ENCODE measurements at places on chromosomes 5 and 9. TPM values are rescaled to one million over a fixed set of nuclear protein-coding genes. Genes with fewer than 3 reads are reported as not detected.

The KLF4 gene
- 10.1 TPM for polyA plus RNA-seq

The TRPM6 gene
- 0.19 TPM for polyA plus RNA-seq

The EIF4E1B gene
- not detected for polyA plus RNA-seq

- DNase-seq: peak; percentile 52
Observed at GRCh38 chr9:110095776-110096175, 112.2 kb downstream of the C9orf152 start.
